ENCODE measurements at places on chromosomes 16 and 17.

- DNase-seq: no peak
Observed at GRCh38 chr16:4411684-4412083, 4.7 kb downstream of the CORO7 start.

- DNase-seq: peak; percentile 63
Observed at GRCh38 chr17:75693500-75694481, 26.7 kb downstream of the SAP30BP start.

- no peak for DNase-seq
Observed at GRCh38 chr16:11609474-11610120, 22.9 kb upstream of the LITAF start.

DNA sequence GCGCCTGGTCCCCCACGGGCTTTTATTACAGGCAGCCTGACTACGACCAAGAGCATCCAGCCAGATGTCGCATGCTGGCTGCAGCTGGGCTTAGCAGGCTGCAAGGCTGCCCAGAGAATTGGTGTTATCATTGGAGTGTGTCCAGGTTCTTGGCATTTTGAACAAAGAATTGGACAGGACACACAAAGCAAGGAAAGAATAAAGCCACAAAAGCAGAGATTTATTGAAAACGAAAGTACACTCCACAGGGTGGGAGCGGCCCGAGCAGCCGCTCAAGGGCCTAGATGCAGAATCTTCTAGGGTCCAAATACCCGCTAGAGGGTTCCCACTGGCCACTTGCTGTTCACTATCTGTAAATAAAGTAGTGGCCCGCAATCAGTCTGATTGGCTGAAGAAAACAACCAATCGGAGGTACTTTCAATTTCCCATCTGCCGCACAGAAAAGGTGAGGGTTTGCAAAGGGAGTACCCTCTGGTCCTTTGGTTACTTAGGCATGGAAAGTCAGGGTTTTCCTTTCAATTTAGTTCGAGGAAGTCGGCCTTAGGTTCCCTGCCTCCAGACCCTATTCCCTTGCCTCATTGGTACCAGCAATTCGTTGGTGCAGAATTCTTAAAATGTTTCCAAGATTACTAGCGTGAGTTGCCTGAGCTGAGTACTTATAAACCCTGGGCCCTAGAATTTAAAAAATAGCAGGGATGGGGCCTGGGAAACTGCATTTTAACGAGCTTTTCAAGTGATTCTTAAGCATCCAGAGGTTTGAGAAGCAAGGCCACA lies 38.5 kb upstream of the CNEP1R1 start:
- no peak for DNase-seq

- peak; percentile 90 for DNase-seq
Observed at GRCh38 chr17:65039336-65039988, 17.1 kb downstream of the GNA13 start.

DNA sequence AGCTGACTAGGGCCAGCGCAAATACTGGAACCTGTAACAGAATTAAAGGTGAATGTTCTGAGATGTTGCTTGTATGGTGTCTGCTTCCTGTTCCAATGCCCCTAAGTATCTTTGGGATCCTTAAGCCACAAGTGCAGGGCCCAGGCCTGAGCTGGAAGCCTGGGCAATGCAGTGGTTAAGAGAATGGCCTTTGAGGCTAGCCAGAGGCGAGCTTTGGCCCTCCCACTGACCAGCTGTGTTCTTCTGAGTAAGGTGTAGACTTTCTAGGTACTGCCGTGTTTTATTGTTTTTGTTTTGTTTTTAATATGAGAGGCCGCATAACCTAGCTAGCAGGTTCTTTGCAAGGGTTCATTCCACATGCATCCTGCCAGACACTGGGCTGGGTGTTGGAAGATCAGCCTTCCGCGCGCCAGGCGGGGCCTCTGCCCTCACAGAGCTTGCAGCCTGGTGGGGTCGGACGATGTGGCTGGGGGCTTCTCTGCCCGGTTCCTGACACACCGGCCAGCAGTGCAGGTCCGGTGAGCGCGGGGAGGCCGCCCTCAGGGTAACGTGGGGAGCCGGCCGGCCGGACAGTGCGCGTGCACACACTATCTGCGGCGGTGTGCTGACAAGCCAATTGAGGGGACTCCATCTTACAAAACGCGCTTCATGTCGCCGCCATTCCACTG lies 551 bp upstream of the MLX start:
- no peak for DNase-seq

DNA sequence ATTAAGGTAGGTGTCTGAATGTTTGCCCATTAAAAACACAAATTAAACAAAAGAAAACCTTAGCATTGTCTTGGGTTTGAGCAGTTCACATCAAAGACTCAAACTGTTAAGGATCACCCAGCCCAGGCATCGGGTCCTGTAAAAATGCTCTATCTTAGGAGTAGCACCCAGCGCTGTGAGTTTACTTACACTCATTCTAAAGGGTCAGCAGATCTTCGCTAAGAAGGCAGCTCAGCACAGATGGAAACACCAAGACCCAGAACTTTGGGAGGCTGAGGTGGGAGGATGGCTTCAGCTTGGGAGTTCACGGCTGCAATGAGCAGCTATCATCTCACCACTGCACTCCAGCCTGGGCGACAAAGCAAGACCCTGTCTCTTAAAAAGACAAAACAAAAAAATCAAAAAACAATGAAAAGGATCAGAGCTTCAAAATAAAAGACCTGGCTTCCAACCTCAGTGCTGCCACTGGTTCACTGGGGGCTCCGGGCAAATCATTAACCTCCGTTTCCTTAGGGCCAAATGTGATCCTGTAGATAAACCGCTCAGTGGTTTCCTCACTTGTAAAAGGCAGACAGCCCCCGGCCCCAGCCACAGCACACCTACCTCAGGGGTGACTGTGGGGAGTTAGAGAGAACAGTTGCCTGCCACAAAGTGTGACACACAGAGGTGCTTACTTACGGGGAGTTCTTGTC lies 11.1 kb downstream of the COG1 start:
- DNase-seq: no peak

DNA sequence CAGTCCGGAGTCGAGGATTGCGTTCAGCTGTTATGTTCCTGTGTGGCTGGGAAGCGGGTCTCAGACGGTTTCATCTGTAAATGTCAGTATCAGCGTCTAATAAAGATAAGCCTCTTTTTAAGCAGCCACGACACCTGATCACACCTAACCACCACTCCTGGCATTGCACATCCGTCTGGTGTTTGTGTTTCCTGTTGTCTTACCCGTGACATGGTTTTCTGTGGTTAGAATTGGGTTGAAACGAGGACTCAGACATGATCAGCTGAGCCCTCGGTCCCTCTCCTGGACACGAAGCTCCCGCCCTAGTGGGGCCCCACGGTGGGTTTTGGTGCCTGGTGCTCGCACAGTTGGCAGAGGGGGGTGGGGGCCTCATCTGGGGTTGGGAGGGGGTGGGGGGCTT lies 18.3 kb downstream of the CPNE7 start:
- no peak for DNase-seq

- no peak for DNase-seq
Observed at GRCh38 chr17:73833775-73834488, 189.7 kb upstream of the SDK2 start.

- DNase-seq: no peak
Observed at GRCh38 chr16:46836534-46837530, 5.9 kb upstream of the C16orf87 start.

DNA sequence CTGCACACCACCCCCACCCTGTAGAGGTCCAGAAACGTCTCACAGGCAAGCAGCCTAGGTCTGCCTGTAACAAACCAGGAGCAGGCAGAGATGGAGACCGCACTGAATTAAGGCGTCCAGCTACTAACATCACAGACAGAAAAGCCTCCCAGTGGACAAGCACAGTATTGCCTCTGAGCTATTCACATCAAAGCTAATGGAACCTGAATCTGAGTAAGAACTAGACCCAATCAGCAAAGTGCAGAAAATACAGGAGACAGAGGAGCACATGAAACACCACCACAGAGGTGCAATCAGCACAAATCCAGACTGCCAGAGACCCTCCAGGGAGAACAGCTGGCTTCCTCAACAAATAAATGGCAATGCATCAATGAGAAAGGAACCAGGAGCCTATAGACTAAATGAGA lies 22.2 kb upstream of the PEMT start:
- DNase-seq: peak; percentile 51

DNA sequence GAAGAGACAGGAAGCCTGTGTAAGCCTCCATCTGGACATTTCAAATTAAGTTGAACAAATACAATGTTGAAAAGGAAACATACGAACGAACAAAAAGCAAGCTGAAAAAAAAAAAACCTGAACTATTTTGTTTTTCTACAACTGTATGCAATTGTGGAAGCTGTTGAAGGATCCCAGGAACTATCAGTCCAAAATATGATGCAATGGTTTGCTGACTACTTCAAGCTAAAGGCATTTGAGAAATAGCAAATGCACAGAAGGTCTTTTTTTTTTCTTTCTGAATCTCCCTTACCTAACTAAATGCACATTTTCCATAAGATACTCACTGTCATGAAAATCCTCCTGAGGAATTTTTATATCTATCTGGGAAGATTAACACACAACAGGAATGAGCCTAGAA lies 40.2 kb downstream of the MAF start:
- no peak for DNase-seq

DNA sequence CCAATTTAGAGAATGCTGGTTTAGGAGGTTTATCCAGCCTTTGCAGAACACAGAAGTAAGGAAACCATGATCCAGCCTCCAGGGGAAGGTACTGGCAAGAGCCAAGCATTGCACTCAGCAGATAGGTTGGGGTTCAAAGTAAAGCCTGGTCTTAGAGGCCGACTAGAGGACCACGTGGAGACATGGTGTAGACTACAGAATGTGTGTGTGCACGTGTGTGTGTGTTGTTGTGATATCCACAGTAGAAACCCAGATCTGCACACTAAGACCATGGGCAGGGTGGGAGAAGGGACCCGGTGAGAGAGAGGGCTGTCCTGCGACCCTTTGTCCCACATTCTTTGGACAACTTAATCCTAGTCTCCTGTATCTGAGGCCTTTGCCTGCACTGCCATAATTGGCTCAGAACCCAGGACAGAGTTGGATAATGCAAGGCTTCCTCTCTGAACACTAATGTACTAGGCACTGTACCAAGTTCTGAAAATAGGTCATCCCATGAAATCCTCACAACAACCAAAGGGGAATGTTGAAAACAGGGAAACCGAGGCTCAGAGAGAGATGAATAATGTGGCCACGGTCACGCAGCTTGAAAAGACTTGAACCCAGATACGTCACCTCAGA lies 325.1 kb upstream of the HSBP1 start:
- DNase-seq: no peak

GRCh38 chr16:85752511-85753420 lies 1.9 kb upstream of the C16orf74 start:
- peak; percentile 49 for DNase-seq

- no peak for DNase-seq
Observed at GRCh38 chr17:76142039-76142584, 1.1 kb upstream of the FOXJ1 start.

DNA sequence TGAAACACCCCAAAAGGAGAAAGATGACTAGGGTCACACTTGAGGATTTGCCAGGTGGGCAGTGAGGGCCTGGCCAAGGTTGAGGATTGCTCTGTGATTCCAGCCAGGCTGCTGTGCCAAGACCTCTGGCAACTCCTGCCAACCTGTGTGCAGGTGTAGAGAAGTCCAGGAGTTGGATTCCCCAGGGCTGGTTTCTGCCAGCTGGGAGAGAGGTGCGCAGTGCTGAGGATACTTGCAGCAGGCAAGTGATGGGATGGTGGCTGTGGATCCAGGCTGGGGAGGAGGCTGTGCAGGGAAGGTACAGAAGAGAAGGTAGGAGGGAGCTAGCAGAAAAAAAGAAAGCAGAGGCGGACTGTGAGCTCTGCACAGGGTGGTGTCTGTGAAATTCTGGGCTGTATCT lies 6.6 kb downstream of the RIPOR1 start:
- DNase-seq: no peak

DNA sequence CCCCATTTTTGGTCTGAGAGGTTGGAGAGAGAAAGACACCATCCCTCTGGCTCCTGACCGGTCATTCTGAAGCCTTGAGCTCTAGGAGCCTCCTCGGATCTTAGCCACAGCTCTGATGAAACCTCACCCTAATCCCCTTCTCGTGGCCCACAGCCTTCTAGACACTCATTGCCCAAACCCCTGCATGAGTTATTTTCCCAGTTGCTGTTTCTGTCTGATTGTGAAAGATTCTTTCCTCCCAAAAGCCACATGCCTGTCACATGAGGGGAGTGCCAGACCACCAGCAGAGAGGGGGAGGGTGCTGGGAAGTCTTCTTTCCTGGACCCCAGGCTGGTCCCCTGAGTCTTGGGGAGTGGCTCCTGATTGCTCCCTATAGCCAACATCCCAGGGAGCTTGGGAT lies 17.6 kb upstream of the ABR start:
- no peak for DNase-seq

- DNase-seq: no peak
Observed at GRCh38 chr17:42183741-42184711, 1.2 kb downstream of the HCRT start.

GRCh38 chr16:19841184-19841583 lies 43.5 kb downstream of the GPRC5B start:
- no peak for DNase-seq

- DNase-seq: no peak
Observed at GRCh38 chr17:4998027-4998731, 429 bp downstream of the KIF1C start.

DNA sequence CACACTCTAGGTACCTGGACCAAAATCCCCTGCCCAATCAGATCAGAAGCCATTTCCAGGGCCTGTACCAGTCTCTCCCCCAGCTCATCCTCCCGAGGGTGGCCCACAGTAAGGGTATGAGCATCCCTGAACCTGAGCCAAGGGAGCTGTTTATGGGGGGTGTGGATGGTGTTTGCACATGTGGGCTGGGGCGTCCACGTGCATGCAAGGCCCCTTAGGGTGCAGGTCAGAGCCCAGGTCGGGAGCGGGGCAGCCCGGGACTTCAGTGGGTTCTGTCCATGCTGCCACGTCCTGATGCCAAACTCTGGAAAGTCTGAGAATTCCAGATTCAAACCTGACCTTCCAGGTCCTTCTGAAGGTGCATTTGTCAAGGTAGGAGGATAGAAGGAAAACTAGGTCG lies 9.8 kb downstream of the MILR1 start:
- no peak for DNase-seq

GRCh38 chr17:34851961-34852540 lies 109.2 kb downstream of the CCT6B start:
- no peak for DNase-seq

- no peak for DNase-seq
Observed at GRCh38 chr17:67055811-67056745, 11.7 kb downstream of the CACNG1 start.

DNA sequence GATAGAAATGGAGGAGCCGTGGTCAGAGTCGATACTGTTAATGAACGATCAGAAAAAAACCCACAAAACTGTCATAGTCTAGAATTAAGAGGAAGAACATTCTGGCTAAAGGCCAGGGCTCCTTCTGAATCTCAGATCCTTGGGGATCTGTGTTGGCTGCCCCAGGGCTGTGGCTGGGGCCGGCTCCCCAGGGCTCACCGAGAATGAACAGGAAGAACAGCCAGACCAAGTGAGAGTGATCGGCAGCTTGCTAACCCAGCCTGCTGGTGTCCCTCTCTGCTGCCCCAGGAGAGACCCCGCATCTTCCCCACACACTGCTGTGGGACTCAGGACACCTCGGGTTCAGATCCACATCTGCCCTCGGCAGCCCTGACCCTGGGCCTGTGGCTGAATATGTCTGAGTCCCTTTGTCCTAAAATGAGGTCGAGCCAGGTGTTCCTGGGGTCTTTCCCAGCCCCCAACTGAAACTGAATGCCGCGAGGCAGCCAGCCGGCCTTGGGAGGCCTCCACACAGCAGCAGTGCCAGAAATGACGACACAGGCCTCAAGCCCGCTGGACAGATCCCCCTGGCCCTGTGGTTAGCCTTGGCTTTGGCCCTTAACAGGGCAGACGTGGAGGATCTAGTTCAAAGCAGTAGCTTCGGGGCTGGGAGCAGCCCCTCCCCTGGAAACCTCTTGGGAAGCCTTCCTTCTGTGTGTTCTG lies 23.9 kb upstream of the CLEC18A start:
- DNase-seq: no peak

Measured in RWPE1 (cell line).